ENCODE measurements at places on chromosomes 7 and 10. TPM values are rescaled to one million over a fixed set of nuclear protein-coding genes. Genes with fewer than 3 reads are reported as not detected.

Gene HOXA6
- total RNA-seq, result 10.0 TPM

Gene TUBB8
- not detected for total RNA-seq

GRCh38 chr7:135342887-135343286 is 109.2 kb downstream of the STRA8 start:
- no peaks in the 10 kb centered on the region for H3K27me3 ChIP-seq
- no peak overlapping the region for H3K27ac ChIP-seq
- no peak overlapping the region for H3K4me3 ChIP-seq
- H3K4me1 ChIP-seq, result no peaks in the 10 kb centered on the region

DNA sequence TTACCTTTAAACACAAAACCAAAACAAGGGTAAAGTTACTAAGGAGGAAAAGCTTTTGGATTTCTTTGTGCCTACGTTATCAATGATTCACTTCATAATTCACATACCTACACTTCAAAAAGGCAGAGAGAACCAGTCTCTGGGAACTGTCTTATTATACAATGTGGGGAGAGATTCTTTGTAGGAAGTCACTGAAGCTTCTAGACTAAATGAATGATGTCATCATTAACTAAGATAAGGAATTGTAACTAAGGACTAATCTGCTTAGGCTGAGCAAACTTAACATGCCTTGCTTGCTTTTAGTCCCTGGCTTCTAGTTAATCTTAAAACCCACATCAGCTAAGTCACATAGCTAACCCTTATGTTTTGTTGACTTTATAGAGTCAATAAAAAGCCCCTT is 771.2 kb downstream of the NXPH1 start:
- no peaks in the 10 kb centered on the region for H3K36me3 ChIP-seq
- no peak overlapping the region for H3K4me3 ChIP-seq
- peaks cover 4% of the 10 kb centered on the region for H3K4me1 ChIP-seq

GRCh38 chr10:109899356-109900331 is 23.7 kb downstream of the XPNPEP1 start:
- DNase-seq, result peak; percentile 87
- no peaks in the 10 kb centered on the region for H3K27me3 ChIP-seq
- no peaks in the 10 kb centered on the region for H3K36me3 ChIP-seq
- no peak overlapping the region for H3K4me3 ChIP-seq

DNA sequence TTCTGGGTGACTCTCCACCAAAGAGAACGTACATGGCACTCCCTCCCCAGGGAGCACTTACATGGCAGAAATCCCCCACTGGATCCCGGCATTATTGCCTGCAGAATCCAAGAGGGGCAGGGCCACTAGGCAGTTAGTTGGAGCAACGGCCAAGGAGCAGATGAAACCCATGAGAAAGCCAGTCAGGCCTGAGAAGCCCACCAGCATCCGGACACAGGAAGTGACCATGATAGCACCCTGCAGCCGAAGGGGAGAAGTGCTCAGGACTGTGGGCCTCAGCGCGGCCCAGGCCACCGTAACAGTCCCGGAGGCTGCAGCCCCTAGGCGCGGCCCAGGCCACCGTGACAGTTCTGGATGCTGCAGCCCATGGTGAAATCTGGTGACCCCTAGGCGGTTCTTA is 43.5 kb downstream of the STRA8 start:
- no peak overlapping the region for H3K27ac ChIP-seq
- H3K36me3 ChIP-seq, result no peaks in the 10 kb centered on the region
- no peak overlapping the region for H3K4me3 ChIP-seq
- DNase-seq, result no peak
- no peaks in the 10 kb centered on the region for H3K4me1 ChIP-seq

GRCh38 chr10:190216-190615 is 55.0 kb downstream of the ZMYND11 start:
- no peak overlapping the region for H3K27ac ChIP-seq
- H3K4me1 ChIP-seq, result peaks cover 9% of the 10 kb centered on the region
- DNase-seq, result no peak
- no peak overlapping the region for H3K4me3 ChIP-seq
- no peaks in the 10 kb centered on the region for H3K27me3 ChIP-seq
- H3K36me3 ChIP-seq, result no peaks in the 10 kb centered on the region
